ENCODE measurements at places on chromosomes 2 and 18.
A peak's percentile ranks its signal among the peaks of the same experiment; 100 is the strongest.

GRCh38 chr18:74508821-74509225, 12.7 kb downstream of the CNDP2 start:
- no peak for DNase-seq

DNA sequence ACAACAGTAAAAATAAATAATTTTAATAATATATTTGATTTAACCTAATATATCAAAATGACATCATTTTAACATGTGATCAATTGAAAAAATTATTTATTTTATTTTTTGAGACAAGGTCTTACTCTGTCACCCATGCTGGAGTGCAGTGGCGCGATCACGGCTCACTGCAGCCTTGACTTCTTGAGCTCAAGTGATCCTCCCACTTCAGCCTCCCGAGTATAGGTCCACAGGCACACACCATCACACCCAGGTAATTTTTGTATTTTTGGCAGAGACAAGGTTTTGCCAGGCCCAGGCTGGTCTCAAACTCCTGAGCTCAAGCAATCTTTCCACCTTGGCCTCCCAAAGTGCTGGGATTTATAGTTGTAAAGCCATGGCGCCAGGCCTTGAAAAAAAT, 126.7 kb upstream of the COPS8 start:
- DNase-seq = no peak

GRCh38 chr2:78585871-78586270, 439.6 kb upstream of the REG3G start:
- DNase-seq = no peak

DNA sequence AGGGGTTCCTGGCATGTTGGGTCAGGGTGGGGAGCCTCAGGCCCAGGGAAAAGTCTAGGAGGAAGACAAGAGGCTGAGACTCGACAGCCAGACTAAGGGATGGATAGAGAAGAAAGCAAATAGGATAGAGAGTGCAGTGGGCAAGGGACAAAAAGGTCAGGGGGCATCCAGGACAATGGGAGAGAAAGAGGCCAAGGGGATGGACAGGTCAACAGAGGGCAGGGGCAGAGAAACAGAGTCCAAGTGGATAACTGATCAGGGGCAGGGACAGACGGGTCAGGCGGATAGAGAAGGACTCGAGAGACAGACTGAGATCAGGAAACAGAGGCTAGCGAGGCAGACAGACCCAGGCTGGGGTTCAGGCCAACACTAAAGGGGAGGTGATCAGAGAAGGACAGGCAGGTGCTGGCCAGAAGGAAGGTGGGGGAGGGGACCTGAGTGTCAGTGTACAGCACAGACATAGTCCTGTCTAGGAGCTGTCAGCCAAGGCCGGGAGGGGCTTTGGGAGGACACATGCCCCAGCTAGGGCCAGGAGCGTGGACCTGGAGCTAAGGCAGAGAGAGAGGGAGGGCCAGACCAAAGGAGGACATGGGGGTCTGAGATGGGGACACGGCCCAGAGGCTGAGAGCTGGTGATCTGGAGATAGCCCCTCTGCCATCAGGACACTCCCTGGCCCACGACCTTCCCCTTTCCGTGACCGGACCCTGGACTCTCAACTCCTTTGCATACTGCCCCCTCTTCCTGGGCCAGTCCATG, 12.2 kb downstream of the ASIC4 start:
- DNase-seq = no peak

DNA sequence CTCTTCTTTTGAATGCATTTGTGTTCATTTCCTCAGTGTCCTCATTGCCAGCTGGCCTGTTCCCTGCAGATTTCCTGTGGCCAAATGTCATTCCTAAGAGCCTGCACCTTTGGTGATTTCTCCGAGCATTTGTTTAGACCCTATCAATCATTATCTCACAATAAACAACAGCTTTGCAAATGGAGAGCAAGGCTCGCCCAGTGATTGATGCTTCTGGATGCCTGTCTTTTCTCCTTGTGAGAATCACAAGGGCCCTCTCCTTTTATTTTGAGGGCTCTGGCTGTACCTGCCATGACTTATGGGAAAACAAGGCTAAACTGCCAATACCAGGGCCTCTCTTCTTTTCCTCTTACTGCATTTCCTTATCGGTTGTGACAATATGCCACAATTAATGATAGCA, 1454.4 kb upstream of the CELF4 start:
- peak; percentile 59 for DNase-seq

DNA sequence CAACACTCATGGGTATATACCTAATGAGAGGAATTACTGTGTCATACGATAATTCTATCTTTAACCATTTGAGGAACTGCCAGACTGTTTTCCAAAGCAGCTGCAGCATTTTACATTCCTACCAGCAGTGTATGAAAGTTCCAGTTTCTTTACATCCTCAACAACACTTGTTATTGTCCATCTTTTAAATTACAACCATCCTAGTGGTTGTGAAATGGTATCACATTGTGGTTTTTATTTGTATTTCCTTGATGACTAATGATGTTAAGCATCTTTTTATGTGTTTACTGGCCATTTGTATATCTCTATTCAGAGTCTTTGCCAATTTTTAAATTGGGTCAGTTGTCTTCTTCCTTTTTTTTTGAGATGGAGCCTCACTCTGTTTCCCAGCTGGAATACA, 4.0 kb upstream of the CKAP2L start:
- DNase-seq = no peak

GRCh38 chr2:179410552-179411356, 146.1 kb upstream of the SESTD1 start:
- DNase-seq = peak; percentile 66

DNA sequence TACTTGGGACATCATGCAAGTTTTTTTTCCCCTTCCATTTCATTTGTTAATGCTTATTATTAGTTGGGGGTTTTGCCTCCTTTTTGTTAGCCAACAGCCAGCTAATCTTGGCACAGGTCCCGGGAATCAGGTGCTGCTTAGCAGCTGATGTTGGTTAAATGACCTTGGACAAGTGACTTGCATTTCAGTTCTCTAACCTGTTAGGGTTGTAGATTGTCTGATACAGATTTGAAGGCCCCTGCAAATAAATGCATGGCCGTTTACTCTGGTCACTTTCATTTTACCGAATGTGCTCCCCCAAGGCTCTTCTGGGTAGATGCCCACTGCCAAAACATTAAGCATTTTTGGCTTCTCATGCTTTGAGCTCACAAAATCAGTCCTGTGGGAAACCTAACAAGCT, 120.9 kb downstream of the SPTBN1 start:
- DNase-seq = peak; percentile 82

DNA sequence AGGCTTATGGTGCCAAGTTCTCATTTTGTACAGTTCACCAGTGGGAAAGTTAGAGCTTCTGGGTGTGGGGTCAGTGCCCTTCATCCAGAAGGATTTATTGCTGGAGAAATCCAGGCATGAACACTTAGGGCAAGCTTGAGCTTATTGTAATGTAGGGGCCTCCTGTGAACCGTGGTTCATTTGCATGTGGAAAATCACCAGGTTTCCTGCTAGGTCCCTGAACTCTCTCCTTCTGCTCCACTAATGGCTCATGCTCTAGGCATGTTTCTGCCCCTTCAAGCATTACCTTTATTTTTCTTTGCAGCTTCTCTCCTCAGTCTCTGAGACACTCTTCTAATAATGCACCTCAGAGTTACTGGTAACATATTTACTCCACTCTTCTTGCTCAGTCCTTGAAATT, 79.3 kb upstream of the FAM98A start:
- no peak for DNase-seq

- DNase-seq = no peak
Measured at GRCh38 chr18:57951999-57952774, 91.8 kb upstream of the NEDD4L start.

- peak; percentile 52 for DNase-seq
Measured at GRCh38 chr18:55343396-55344073, 244.5 kb downstream of the TCF4 start.

DNA sequence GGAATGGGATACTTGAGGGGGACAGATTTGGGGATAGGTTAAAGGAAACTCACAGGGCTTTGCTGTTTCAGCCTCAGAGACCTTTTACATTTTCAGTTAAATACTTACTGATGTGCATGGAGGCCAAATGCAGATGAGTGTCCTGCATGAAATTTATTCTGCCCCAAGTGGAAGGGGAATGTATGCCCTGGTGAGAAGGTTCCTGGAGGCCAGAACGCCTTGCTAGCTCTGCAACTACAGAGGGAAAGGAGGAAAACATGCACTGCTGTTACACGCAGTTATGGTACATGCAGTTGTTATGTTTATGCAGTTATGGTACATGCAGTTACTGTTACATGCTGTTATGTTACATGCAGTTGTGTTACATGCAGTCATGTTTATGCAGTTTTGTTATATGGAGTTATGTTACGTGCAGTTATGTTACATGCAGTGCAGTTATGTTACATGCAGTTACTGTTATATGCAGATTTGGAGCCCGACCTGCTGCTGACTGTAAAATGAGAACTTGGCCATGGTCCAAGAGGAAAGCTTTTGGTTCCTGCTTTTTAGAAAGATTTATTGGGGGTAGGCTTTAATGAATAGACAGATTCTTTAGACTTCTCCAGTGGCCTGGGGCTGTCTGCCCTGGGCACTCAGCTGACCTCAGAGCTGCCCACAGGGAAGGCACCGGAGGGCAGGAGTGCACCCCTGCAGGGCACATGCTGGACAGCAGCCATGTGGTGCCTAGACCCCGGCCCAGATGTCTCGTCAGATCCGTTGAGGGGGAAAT, 84.1 kb downstream of the LDLRAD4 start:
- DNase-seq = no peak

- DNase-seq = no peak
Measured at GRCh38 chr2:30465171-30465545, 18.1 kb downstream of the LCLAT1 start.

DNA sequence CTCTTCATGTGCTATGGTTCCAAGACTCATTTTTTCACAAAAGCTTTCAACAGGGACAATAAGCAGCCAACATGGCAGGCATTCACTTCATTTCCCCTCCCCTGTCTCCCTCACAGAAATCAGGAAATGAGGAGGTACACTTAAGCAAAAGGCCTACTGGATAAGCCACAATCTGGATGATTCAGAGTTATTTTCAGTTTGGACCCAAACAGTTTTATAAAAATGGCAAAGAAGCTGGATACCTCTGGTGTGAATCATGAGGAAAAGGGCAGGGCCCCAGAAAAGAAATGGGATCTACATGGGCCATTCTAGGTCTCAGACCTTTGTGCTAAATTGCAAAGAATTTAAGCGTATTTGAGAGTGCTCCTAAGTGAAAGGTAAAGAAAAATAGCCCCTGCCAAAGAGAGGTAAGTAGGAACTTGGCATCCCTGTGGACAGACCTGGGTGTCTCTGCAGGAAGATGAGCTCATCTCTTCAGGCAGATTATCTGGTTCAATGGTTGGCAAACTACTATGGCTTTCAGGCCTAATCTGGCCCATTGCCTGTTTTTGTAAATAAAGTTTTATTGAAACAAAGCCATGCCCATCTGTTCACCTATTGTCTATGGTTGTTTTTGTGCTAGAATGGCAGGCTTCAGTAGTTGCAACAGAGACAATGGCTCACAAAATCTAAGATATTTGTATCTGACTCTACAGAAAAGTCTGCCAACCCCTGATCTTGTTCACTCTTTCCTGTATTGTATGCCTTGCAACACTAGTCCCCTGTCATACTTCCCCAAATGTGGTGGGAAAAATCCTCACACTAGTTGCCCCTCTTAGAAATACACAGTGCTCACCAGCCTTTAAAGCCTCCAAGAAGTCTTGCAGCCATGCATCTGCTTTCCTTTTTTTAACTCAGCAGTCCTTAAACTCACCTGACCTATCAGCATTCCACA, 315.0 kb downstream of the ALK start:
- no peak for DNase-seq

DNA sequence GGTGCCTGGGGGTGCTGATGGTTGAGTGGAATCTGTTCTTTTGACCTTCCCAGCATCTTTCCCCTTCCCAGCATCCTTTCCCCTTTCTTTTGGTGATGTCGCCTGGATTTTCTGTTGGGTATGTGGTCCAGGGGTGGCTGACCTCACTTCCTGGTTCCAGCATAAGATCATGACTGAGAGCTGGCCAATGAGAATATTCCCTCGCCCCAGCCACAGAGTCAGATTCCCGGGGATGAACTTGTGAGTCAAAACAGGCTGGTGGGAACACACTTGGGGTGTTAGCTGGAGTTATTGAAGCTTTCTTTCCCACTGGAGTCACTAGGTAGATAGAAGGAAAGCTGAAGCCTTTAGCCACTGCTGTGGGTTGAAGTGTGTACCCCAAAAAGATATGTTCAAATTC, 28.0 kb upstream of the FOSL2 start:
- no peak for DNase-seq

- no peak for DNase-seq
Measured at GRCh38 chr2:71787476-71788185, 334.3 kb downstream of the DYSF start.

- DNase-seq = no peak
Measured at GRCh38 chr18:75659535-75660023, 232.1 kb upstream of the SMIM21 start.

DNA sequence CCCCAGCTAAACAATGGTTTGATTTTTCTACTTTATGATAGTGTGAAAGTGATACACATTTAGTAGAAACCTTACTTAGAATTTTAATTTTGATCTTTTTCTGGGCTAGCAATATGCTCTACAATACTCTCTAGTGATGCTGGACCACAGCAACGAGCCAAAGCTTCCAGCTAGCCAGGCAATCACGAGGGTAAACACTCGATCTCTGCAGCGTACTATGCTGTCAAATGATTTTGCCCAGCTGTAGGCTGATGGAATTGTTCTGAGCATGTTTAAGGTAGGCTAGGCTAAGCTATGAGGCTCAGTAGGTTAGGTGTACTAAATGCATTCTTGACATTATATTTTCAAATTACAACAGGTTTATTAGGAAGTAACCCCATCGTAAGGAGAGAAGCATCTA, 207.5 kb downstream of the LRRTM4 start:
- DNase-seq = no peak

DNA sequence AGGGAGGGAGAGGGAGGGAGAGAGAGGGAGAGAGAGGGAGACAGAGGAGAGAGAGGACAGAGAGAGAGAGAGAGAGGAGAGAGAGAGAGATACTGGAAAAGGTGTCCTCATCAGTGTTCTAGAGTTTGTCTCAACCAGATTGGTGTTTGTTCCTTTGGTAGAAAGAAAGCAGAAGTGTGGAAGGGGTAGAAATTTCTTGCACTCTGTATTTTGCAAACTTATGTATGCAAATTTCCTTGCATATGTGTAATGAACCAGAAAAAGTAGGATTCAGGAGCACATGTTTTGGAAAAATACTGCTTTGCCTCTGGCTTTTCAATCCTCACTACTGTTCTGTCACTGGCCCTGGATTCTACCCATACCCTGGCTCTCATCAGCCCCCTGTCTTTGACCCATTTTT, 1.1 kb upstream of the SP140 start:
- DNase-seq = no peak

GRCh38 chr2:134253117-134253704, 661 bp upstream of the MGAT5 start:
- DNase-seq = no peak

DNA sequence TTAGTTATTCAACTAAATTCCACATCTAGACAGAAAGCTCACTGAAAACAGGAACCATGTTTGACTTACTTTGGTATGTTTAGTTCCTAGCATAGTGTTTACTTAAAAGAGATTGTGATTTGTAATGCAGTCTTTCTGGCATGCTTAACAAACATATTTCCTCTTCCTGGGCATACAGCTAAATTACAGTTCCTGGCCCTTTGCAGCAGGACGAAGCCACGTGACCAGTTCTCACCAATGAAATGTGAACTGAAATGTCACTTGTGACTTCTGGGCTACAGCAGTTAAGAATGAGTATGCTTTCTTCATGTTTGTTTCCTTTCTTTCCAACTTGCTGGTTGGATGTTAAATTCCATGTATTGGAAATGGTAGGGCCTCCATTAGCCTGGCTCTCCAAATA, 330.5 kb downstream of the FIGN start:
- no peak for DNase-seq

GRCh38 chr2:144660518-144661316, 140.8 kb upstream of the ZEB2 start:
- no peak for DNase-seq

- DNase-seq = peak; percentile 1
Measured at GRCh38 chr2:129253461-129253812, 726.0 kb upstream of the RAB6C start.
